ENCODE measurements at places on chromosomes 4 and X.
A peak's percentile ranks its signal among the peaks of the same experiment; 100 is the strongest.

GRCh38 chr4:74524985-74525384 is 80.0 kb downstream of the AREG start:
- DNase-seq, result no peak

- no peak for DNase-seq
Measured at GRCh38 chrX:45011131-45011530, 138.1 kb downstream of the KDM6A start.

- DNase-seq, result no peak
Measured at GRCh38 chr4:177562859-177563258, 120.6 kb upstream of the AGA start.

- peak; percentile 56 for DNase-seq
Measured at GRCh38 chrX:120310861-120311726, at the start of gene TMEM255A. TSS of gene TMEM255A (minus strand) at chrX:120311461. CDS start at chrX:120311309, 152 bp downstream.

DNA sequence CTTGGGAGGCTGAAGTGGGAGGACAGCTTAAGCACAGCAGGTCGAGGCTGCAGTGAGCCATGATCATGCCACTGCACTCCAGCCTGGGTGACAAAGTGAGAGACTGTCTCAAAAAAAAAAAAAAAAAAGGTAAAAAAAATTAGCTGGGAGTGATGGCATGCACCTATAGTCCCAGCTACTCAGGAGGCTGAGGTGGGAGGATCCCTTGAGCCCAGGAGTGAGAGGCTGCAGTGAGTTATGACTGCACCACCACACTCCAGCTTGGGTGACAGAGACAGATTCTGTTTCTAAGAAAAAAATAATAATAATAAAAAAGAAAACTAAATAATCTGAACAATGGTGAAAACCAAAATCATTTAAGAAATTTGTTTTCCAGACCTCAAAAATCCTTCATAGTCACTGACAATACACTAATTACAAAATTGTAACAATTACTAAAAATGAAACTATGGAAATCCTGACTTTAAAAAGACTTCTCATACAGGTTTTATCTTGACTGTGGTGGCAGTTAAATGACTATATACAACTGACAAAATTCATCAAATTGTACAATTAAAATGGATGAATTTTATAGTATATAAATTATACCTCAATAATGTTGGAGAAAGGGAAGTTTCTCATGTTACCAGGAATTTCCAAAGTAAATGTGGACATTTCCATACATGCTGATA is 31.3 kb downstream of the PHF8 start:
- no peak for DNase-seq

GRCh38 chrX:78658845-78659744 is at the start of gene RTL3:
TSS of gene RTL3 (minus strand) at chrX:78659328. CDS start at chrX:78658420, 908 bp downstream.
- DNase-seq, result no peak

- no peak for DNase-seq
Measured at GRCh38 chrX:40091691-40092421, 5.9 kb downstream of the BCOR start.

- no peak for DNase-seq
Measured at GRCh38 chrX:124239911-124240310, 92.5 kb upstream of the TEX13D start.
